ENCODE measurements at places on chromosomes 11 and 22.

GRCh38 chr22:48520884-48521588, 1306.6 kb downstream of the BRD1 start:
- no peak for DNase-seq

DNA sequence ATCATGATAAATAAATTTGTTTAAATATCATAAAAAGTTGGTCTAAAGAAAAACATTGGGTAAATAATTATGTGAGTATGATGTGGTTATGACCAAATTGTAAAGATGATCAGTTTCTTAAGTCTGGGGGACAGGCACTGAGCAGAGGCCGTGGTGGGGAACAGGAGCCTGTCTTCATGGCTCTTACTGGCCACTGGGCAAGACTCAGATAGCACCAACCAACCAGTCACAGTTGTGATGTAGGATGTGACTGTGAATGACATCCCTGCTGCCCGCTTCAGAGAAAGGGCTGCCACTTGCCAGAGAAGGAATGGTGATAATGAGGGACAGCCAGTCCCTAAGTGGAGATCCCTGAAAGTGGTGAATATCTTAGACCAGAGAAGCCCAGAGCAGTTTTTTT, 7.0 kb downstream of the PTPRJ start:
- no peak for DNase-seq

- no peak for DNase-seq
Observed at GRCh38 chr11:57515332-57516060, at the start of gene SLC43A1. SLC43A1 (minus strand) TSS chr11:57515702; CDS start chr11:57514111, 1,591 bp downstream.

- no peak for DNase-seq
Observed at GRCh38 chr11:117686711-117687110, 110.3 kb downstream of the DSCAML1 start.

- DNase-seq = no peak
Observed at GRCh38 chr11:69253028-69253427, 40.9 kb upstream of the MYEOV start.

GRCh38 chr11:87301785-87302540, 264.2 kb downstream of the TMEM135 start:
- DNase-seq = no peak

- DNase-seq = no peak
Observed at GRCh38 chr11:33931067-33931466, 39.2 kb upstream of the LMO2 start.

- no peak for DNase-seq
Observed at GRCh38 chr11:44789496-44789895, 62.7 kb downstream of the TSPAN18 start.

GRCh38 chr11:100066399-100066798, 620.7 kb upstream of the ARHGAP42 start:
- DNase-seq = no peak

DNA sequence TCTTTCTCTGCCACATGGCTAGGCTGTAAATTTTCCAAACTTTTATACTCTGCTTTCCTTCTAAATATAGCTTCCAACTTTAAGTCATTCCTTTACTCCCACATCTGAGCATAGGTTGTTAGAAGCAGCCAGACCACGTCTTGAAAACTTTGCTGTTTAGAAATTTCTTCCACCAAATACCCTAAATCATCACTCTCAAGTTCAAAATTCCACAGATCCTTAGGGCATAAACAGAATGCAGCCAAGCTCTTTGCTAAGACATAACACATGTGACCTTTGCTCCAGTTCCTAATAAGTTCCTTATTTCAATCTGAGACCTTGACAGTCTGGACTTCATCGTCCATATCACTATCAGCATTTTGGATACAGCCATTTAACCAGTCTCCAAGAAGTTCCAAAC, 749.9 kb downstream of the METTL15 start:
- DNase-seq = no peak

GRCh38 chr11:32333320-32333991, 101.9 kb downstream of the WT1 start:
- DNase-seq = no peak

- DNase-seq = no peak
Observed at GRCh38 chr22:47381240-47381639, 618.8 kb downstream of the TBC1D22A start.

GRCh38 chr11:70928854-70929598, 323.4 kb downstream of the SHANK2 start:
- no peak for DNase-seq

DNA sequence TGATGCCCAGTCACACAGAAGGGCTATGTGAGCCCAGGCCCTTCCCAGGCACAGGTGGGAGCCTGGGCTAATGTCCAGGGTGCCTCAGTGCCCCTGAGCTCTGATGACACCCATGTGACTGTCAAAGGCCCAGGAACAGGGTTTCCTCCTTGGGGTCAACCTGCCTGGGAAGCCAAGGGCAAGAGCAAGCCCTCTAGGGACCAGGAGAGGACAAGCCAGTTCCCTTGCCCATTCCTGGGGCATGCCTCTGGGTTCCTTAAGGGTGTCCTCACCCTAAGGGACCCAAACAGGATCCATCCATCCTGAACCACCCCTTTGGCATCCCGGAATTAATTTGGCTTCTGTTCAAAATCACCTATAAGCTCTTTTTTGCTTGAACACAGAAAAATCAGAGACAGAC, 39.0 kb downstream of the PISD start:
- DNase-seq = no peak

DNA sequence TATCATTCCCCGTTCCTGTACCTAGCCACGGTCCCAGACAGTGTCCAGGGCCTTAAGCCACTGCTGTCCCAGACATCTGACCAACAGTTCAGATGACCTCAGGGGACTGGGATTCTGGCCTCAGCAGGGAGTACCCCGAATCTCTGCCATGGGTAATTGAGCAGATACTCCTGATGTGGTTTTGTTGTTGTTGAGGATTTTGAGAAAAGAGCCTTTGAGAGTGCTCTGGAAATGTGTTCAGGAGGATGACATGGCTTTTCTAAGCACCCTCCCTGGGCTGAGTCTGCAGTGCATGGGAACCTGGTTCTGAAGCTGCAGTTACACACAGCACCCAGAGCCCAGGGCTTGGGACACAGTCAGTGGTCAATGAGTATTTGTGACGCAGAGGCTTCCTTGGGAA, 30.4 kb downstream of the ADAMTS15 start:
- DNase-seq = no peak

- DNase-seq = no peak
Observed at GRCh38 chr11:121282886-121283502, 9.6 kb upstream of the SC5D start.

DNA sequence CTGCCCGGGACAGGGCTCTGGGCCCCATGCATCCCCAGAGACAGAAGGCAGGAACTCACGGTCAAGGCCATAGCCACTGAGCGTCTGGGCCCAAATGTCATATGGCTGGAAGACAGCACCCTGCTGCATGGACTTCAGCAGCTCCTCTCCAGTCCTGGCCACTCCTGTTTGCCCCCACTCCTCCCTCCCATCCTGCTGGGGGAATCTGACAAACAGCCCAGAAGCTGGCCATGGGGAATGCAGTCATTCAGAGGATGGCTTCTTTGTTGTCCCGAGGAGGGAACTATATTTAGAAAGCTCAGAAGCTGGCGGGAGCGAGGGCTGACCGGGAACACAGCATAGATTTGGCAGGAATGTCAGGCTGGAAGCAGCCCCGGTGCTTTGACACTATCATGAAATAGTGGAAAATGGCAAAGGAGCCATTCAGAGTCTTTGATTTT, 35.0 kb downstream of the DKK3 start:
- DNase-seq = no peak
